Right ventricle myocardium superior (tissue), 1 donor: ENCODE measurements at places on chromosomes 4 and X. TPM values are rescaled to one million over a fixed set of nuclear protein-coding genes. Genes with fewer than 3 reads are reported as not detected.
A peak's percentile ranks its signal among the peaks of the same experiment; 100 is the strongest.

- DNase-seq: no peak
These were observed 203.3 kb downstream of the NR3C2 start for GRCh38 chr4:148238811-148239493.

- no peak for DNase-seq
These were observed 33.1 kb downstream of the OSTC start for GRCh38 chr4:108683479-108683878.

DNA sequence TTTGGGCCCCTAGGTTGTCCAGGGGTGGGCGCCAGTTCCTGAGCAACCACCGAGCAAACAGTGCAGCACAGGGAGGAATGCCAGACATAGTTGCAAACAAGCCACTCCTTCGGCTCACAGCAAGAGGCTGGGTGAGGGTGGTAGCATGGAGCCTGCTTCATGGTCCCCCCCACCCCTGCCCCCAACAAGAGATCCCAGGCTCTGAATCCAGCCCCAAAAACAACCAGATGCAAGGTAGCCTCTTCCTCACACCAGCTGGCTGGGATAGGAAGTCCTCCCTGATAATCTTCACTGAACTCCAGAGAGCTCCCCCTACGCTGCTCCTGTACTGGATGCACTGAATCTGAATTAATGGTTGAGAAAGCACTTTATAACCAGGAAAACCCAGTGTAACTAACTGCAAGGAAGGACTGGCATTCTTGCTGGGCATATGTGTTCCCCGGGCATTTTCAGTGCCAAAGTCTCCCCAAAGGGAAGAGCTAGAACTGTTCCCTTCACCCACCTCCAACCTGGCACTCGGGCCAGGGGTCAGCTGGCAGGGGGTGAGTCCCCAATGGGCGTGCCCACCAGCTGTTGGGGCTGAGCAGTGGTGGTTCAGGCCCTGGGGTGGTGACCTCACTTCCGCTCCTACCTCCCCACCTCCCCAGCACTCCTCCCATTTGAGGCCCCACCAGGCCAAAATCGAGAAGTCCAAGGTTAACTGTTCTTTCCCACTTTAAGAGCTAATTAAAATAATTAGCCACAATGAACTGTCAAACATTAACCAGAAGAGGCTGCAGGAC lies 1.5 kb downstream of the ELF4 start:
- peak; percentile 64 for DNase-seq

GRCh38 chrX:43469391-43470054 lies 186.6 kb upstream of the MAOA start:
- DNase-seq: no peak

- DNase-seq: no peak
These were observed 420.1 kb upstream of the INTU start for GRCh38 chr4:127212701-127213100.

The CPLX1 gene
- total RNA-seq: 4.3 TPM

The PAGE1 gene
- total RNA-seq: not detected

- no peak for DNase-seq
These were observed 64.8 kb downstream of the GLRA3 start for GRCh38 chr4:174764105-174764729.

The OTUD6A gene
- total RNA-seq: not detected

DNA sequence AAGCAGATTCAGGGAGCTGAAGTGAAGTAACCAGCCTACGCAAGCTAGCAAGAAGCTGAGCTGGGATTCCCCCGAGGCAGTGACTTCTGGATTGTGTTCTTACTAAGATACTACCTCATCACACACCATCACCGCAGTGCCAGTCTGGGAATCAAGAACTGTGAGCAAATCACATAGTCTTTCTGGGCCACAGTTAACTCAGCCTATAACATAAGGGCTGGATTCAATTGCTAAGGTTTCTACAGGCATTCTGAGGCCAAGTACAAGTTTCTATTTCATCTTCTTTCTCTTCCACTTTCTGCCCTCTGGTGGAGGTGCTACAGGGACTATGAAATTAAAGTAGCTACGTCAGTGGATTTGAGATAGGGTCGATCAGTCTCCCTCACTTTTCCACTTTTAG lies 1.4 kb upstream of the CORIN start:
- no peak for DNase-seq

DNA sequence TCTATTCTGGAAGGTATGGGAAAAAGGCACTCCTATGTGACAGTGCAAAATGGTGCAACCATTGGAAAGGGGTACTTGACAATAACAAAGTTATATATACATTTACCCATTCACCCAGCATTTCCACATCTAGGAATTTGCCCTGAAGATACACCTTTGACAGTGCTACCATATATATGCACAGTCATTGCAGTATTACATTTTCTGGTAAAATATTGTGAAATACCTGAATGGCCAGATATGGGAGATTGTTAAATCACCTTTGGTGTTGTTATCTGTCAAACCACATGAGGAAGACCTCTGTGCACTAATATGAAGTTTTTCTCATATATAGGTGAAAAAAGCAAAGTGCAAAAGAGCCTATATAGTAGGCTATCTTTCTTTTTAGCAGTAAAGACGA lies 53.5 kb downstream of the SMAD1 start:
- DNase-seq: no peak

DNA sequence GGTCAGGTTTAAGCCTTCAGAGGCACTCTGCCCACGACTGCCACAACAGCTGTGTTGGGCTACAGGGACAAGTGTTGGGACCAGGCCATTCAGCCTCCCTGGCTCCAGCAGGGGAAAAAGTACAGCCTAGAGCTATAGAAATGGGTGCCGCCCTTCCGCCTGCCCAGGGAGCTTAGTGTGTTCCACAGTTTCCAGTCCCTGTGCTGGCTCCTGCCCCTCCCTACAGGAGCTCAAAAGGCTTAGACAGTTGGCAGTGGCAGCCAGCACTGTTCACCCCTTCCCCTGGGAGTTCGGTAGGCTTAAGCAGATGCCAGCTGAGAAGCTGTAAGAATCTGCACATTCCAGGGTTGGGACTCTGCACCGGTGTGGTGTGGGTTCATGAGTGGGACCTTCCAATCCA lies 408.2 kb upstream of the INTU start:
- DNase-seq: no peak

DNA sequence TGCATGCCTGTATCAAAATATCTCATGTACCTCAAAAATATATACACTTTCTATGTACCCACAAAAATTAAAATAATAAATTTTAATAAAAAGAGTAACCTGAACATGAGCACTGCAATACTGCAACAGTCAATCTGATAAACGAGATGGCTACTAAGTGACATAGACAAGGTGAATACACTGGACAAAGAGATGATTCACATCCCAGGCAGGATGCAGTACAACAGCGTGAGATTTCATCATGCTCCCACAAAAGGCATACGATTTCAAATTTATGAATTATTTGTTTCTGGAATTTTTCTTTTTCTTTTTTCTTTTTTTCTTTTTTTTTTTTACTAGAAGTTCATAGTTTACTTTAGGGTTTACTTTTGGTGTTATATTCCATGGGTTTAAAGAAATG lies 12.2 kb upstream of the FGF16 start:
- no peak for DNase-seq

DNA sequence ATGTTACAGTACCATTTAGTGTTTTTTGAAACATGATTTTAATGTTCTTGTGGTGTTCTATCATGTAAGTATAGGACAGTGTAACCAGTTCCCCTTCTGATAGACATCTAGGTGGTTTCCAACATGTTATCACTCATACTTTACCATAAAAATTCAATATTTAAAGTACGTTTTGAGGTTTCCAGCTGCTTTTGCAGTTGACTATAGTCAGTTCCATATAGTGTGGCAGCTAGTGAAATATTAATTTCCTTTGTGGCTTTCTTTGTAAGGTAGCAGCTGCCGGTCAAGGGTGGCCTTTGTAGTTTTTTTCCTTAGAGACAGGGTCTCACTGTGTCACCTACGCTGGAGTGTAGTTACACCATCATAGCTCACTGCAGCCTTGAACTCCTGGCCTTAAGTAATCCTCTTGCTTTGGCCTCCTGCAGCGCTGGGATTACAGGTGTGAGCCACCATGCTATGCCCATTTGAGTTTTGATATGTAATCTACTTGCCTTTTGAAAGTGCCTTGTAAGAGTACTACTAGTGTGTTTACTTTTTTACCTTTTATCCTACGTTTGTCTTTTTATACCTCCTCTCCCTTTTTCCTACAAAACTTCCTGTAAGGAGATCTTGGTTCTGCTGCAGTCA lies 63.0 kb downstream of the ARHGAP10 start:
- no peak for DNase-seq

DNA sequence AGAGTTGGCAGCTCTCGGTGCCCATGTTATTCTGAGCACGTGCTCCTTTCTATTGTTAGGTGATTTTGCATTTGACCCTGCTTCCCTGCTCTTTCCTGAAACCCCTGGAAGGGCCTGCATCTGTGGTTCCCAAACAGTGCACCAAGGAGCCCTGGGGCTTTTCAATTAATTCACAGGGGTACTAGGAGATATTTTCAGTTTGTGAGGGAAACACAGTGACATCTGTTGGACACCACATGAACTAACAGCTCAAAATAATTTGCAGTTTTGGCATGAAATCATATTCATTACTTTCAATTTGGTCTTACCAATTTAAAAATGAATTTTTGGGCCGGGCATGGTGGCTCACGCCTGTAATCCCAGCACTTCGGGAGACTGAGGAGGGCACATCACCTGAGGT lies 156.6 kb downstream of the GATB start:
- DNase-seq: no peak

DNA sequence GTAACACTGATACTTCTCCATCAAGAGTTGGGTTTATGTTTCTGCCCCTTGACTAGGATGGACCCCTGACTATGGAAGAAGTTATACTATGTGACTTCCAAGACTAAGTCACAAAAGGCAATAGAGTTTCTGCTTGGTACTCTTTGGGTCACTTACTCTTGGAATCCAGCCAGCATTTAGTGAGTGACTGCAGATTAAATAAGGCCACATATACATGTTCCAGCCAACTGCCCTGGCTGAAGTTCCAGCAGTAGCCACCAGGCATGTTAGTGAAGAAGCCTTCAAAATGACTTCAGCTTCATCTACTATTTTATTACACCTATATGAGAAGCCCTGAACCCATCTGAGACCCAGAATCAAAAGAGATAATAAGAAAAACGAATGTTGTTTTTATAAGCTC lies 524.0 kb downstream of the DMD start:
- DNase-seq: no peak

DNA sequence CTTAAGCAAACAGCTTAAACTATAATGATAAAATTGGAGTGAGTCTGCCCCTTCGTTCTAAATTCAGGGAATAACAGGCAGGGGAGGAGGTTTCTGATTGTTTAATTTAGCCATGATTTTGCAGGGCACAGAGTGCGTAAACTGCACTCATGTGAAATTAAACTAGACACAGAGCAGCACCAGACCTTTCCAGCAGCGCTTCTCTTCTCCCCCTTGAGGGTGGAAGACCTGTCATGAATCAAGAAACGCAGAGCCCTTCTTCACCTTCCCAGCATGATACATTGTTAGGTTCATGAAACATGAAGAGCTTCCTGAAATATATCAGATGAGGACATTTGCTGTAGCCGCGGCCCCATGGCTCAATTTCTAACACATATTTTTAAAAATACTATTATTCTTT lies 63.1 kb downstream of the FAM114A1 start:
- DNase-seq: no peak

GRCh38 chr4:13527192-13527980 lies 16.9 kb downstream of the NKX3-2 start:
- no peak for DNase-seq

- no peak for DNase-seq
These were observed 36.3 kb upstream of the PDGFRA start for GRCh38 chr4:54192811-54193210.

The GPRASP1 gene
- total RNA-seq: 3.8 TPM

DNA sequence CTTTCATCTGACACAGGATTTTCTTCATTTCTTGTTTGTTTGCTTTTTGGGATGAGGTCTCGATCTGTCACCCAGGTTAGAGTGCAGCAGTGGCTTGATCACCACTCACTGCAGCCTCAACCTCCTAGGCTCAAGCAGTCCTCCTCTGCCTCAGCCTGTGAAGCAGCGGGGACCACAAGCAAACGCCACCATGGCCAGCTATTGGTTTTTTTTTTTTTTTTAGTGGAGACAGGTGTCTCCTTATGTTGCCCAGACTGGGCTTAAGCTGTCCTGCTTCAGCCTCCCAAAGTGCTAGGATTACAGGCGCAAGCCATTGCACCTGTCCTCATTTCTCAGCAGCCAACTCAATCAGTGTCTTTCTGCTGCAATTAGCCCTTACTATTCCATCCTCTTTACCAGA lies 10.3 kb downstream of the SPRY1 start:
- DNase-seq: no peak

The ATOH1 gene
- not detected for total RNA-seq

- no peak for DNase-seq
These were observed 24.4 kb downstream of the UCHL1 start for GRCh38 chr4:41281038-41281634.

The RRH gene
- not detected for total RNA-seq

DNA sequence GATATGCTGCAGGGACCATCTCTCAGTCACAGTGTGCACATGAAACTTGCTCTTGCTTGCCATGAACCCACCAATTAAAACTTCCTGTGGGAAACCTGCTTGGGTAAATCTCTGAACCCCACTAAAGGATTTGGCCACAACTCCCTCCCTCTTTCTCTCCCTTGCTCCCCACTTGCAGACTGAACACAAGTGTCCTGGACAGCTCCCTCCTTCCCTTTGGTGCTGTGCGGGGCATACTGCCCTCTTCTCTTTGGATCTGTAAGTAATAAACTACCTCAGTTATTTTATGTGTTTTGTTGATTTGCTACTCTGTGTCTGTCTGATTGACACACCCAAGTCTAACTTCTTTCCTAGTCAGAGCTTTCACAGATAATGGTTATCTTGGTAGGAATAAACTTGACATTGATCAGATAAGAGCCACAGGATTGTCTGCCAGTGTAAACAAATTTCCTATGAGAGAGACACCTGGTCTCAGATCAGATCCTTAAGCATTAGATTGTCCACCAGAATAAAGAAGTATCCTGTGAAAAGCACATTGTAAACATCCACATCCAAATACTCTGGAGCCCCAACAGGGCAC lies 41.8 kb downstream of the SULT1E1 start:
- DNase-seq: no peak

The SYTL4 gene
- 3.7 TPM for total RNA-seq

GRCh38 chrX:119887721-119888425 lies 7.8 kb upstream of the AKAP14 start:
- DNase-seq: peak; percentile 76

The NR3C2 gene
- total RNA-seq: 24.7 TPM

- no peak for DNase-seq
These were observed 674.3 kb downstream of the IQCM start for GRCh38 chr4:149141391-149141790.

The CSN3 gene
- total RNA-seq: not detected

The OR13H1 gene
- total RNA-seq: not detected

The CLDN34 gene
- total RNA-seq: not detected

DNA sequence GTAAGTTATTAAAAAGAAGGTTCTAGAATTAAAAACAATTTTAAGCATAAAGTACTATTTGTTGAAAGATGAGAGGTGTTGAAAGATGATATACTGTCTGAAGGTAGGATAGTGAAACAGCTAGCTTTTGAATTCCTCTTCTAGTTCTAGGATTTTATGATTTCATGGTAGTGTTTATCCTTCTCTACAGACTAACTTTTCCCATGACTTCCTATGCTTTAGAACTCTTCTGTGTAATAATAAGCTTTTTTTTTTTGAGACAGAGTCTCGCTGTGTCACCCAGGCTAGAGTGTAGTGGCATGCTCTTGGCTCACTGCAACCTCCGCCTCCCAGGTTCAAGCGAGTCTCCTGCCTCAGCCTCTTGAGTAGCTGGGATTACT lies 96.0 kb upstream of the NUDT6 start:
- no peak for DNase-seq
